Activated CD4-positive, alpha-beta memory T cell treated with anti-CD3 and anti-CD28 coated beads, Interleukin-2, amount 10 ng/mL, durations not matched to agents 7 days and 5 days (primary cell): ENCODE measurements at places on chromosomes 4 and X. TPM values are rescaled to one million over a fixed set of nuclear protein-coding genes. Genes with fewer than 3 reads are reported as not detected.

The CT45A3 gene
- total RNA-seq, result not detected

The BST1 gene
- total RNA-seq, result 0.95 TPM

The STPG2 gene
- not detected for total RNA-seq

- no peaks in the 10 kb centered on the region for H3K36me3 ChIP-seq
- peak overlapping the region; percentile 59 for H3K4me3 ChIP-seq
- no peak for DNase-seq
- peaks cover 14% of the 10 kb centered on the region for H3K27me3 ChIP-seq
- H3K4me1 ChIP-seq, result peaks cover 32% of the 10 kb centered on the region
These were observed 13.8 kb downstream of the MGARP start for GRCh38 chr4:139266208-139266582.

- no peak for DNase-seq
- no peak overlapping the region for H3K27ac ChIP-seq
- no peaks in the 10 kb centered on the region for H3K27me3 ChIP-seq
- no peaks in the 10 kb centered on the region for H3K36me3 ChIP-seq
These were observed 33.3 kb downstream of the BBS12 start for GRCh38 chr4:122765692-122766352.

- no peak for DNase-seq
- H3K36me3 ChIP-seq, result no peaks in the 10 kb centered on the region
- H3K27ac ChIP-seq, result no peak overlapping the region
These were observed 160.0 kb downstream of the HNRNPD start for GRCh38 chr4:82213485-82214417.
